Cortex of kidney (tissue), 1 donor: ENCODE measurements at places on chromosomes 7 and 10.

GRCh38 chr7:151437866-151438516, 1.9 kb downstream of the CRYGN start:
- no peak for DNase-seq

DNA sequence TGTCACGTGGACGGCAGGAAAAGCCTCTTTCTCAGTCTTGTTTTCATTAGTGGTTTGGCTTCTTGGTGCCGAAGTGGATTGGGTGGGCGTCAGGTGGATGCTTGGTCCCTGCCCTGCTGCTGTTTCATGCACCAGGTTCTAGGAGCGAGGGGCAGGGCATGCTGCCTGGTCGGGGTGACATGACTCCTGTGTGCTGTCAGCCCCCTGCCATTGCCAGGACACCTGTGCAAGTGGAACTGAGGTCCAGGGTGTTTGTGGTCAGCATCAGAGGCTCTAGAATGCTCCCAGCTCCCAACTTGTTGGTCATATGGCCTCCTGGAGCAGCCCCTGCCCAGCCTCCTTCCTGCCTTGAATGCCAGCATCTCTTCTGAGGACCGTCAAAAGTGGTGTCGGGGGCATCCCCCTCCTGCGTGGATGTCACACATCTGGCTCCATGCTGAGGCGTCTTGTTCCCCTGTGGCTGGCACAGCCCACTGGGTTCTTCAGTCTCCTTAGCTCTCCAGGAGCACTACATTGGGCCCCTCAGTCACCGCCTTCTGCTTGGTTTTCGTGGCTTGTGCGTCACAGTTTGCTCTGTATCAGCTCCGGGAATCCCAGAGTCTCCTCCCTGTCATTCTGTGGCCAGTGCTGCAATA, 24.8 kb downstream of the ADCY1 start:
- no peak for DNase-seq

GRCh38 chr10:124622158-124622557, 122.0 kb downstream of the FAM53B start:
- no peak for DNase-seq

DNA sequence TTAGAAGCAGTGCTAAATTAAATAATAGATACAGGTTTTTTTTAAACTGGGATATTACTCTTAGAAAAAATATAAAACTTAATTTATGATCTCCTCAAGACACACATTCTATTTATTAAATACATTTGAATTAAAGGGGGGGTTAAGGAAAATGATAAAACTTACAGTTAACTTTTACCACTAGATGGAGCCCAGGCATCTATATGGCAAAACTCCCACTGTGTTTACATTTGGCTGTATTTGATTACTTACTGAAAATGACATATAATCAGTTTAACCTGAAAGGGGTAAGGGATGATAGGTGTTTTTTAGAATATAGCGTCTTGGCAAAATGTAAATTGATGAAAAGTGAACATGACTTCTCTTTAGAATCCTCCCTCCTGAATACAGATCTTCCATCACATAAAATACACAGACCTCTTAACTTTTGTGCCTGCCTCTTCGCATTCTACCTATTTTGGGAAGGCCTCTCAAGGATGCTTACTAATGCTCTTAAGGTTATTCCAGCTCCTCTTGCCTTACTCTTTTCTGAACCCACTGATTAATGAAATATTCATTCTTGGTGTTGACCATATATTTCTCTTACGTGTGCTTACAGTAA, 235.7 kb downstream of the AGMO start:
- DNase-seq, result no peak

DNA sequence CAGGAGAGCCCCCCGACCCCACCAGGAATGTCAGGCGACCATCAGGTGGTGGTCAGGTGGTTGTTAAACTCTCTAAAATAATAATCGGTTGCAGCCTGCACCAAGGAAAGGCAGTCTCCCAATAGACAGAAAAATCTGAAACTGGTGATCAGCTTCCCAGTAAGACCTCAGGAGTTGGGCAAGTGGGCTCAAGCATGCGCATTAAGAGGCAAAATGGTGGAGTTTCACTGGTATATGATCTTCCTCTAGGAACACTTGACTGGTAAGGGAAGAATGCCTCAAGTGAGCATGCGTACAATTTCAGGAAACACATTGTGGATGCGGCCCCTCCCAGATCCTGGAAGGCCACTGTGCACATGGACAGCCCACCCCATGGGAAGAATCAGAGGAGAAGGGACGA, 619.9 kb downstream of the TYW1 start:
- DNase-seq, result no peak

DNA sequence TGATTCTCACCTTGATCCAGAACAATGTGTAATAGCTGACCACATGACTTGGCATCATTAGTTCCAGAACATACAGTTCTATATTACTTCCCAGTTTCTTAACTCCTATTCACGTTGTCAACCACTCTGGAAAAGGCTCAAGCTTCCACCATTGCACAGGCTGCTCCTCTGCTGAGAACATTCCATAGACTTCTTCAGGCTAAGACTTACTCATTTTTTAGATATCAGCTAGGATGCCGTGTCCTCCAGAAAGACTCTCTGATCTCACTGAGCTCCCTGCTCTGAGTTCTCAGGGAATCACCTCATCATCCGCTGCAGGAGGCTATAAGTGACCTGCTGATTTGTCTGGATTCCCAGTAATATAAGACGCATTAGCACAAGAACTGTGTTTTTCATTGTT, 73.1 kb downstream of the HTR7 start:
- no peak for DNase-seq

- no peak for DNase-seq
Observed at GRCh38 chr7:98399890-98400541, 874 bp downstream of the BAIAP2L1 start.

DNA sequence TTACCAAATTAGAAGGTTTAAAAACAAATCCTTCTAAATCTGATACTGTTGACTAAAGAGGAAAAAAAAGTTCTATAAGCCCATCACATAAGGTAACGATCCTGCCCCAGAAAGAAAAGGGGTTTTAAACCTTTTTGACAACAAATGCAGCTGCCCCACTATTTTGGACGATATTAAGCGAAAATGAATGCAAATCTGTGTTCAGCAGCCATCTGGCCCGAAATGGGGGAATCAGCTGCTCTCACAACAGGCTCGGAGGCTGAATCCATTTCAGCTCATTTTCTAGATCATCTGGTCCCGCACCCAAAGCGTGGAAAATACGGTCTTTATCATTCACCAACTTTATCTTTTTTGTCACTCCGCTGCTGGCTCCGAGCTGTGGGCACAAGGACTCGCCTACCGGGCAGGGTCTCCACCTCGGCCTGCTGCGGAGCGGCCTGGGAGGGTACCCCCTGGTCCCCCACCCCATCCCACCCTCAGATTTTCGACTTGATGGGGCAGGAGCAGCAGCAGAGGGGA, 2.4 kb upstream of the EBF3 start:
- DNase-seq, result no peak

GRCh38 chr7:14691597-14692203, 210.9 kb downstream of the DGKB start:
- DNase-seq, result no peak

- no peak for DNase-seq
Observed at GRCh38 chr7:42161719-42162118, 75.3 kb downstream of the GLI3 start.

GRCh38 chr7:2939193-2939885, 95.2 kb upstream of the GNA12 start:
- no peak for DNase-seq

GRCh38 chr7:45416846-45417245, 157.3 kb upstream of the ADCY1 start:
- no peak for DNase-seq

DNA sequence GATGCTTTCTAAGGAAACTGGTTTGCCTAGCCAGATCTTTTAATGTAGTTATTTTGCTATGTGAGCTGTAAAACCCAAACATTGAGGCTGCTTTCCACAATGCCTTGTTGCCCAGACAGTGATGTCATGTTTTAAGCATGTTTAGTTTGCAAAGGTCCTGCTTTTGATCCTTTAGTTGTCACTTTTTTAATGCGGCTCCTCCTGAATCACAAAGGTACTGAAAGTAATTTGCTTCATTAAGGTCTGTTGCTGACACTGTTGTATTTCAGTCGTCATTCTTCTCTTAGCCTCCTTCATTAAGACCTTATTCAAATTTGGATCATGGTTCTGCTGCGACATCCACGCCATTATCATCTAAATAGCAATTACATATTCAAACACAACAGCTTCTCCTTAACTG, 10.6 kb downstream of the RPA3 start:
- DNase-seq, result no peak

DNA sequence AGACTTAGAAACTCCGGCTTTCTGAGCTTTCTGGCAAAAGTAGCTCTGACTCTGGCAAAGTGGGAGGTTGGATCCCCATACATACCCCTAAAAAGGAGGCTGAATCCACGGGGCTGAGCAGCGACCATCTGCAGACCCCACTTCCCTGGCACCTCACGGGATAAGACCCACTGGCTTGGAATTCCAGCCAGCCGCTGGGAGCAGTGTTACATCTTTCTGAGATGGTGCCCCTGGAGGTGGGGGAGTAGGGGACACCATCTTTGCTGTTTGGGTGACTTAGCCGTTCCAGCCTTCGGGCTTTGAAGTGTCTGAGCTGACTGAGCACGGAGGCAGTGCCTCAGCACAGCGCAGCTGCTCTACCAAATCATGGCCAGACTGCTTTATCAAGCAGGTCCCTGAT, 45.0 kb upstream of the GRM3 start:
- no peak for DNase-seq

DNA sequence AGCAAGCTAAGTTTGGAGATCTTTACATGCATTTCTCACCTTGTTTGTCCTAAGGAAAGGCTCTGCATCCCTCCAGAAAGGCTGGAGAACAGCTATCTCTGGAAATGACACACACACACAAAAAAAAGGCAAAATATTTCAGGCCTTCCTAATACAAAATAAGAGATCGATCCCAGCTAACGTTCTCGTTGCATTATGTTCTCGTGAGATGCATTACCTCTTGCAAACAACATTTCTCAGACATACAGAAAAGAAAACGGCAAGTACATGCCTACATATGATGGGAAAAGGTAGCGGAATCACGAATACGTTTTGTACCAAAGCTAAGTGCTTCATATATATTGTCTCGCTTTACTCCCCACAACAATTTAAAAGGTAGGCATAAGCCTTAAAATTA, 488 bp downstream of the MTERF1 start:
- DNase-seq, result no peak

GRCh38 chr7:148537435-148537834, 53.1 kb upstream of the C7orf33 start:
- DNase-seq, result no peak

DNA sequence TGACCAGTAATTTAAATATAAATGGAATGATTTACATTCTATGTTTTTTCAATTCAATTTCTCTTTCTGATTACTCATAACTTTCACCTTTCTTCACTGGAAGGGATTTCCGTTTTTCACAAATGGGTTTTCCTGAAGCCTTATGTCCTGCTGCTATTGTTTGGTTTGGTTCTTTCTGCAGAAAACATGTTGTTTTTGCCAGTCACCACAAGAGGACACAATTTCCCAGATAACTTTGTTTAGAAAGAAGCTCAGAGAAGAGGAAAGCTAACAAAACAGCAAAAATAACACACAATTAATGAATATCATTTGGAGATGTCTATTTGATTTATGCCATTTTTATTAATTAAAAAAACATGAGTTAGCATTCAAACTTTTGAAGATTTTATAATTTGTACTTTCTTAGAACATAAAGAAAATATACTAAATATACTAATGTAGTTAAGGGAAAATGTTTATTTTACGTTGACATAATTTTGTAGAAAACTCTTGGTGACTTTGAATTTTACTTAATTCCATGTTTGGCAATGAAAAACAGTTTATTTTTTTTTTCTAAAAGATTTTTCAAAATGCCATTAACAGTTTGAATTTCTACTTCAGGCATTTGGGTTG, 4.6 kb upstream of the TWIST1 start:
- DNase-seq, result no peak

- no peak for DNase-seq
Observed at GRCh38 chr10:697097-697875, 7.8 kb upstream of the DIP2C start.
